ENCODE measurements at places on chromosomes 5 and 9.

DNA sequence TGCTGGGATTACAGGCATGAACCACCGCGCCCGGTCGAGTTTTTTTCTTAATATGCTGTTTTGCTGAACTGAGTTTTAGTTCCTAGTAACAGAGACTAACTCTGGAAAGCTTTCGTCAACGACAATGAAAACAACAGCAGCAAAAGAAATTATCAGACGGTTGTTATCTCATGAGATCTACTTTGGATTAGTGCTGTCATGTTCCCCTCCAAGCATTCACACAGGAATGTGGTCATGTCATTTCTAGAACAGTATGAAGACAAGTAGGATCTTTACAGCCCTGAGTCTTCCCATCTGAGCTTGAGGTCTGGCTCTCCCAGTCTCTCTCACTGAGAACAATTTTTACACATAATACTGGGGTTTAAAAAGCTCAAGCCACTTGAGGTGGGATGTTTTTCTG lies 4.0 kb upstream of the ANKRD33B start:
- DNase-seq = no peak

DNA sequence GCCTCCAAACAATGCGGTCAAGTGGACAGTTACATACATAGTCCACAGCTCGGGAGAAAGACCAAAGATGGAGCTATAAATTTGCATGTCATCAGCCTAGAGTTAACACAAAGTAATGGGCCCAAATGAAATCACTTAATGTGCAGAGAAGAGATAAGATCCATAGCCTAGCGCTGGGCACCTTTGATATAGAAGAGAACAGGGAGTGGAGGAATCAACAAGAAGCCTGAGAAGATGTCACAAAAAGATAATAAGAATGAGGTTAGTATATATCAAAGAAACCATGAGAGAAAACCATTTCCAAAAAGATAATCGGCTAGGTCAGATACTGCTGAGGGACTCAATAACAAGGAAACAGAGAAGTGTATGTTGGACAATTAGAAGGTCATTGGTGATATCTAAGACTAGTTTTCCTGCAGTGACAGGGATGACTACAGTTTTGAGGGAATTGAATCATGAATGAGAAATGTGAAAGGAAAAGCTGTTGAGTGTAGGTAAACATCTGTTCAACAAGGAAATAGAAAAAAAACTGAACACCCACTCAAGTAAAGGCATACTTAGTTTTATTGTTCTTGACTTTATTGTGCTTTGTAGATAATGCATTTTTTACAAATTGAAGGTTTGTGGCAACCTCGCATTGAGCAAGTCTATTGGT lies 68.7 kb upstream of the CDH6 start:
- DNase-seq = no peak

DNA sequence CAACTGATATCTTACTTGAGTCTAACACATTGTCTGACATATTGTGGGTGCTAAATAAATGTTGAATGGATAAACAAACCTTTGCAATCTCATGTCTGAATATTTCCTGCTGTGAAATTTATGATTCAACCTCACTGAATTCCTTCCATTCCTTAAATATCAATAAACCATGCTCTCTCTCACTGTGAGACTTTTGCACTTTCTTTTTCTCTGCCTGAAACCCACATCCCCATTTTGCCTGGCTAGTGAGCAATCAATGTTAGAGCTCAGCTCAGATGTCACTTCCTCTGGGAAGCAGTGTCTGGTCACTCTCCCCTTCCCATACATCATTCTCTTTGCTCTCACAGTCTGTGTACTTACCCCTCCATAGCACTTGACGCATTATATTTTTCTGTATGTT lies 383.7 kb upstream of the TRPC7 start:
- no peak for DNase-seq

GRCh38 chr5:143186623-143187022 lies 216.9 kb downstream of the NR3C1 start:
- no peak for DNase-seq

DNA sequence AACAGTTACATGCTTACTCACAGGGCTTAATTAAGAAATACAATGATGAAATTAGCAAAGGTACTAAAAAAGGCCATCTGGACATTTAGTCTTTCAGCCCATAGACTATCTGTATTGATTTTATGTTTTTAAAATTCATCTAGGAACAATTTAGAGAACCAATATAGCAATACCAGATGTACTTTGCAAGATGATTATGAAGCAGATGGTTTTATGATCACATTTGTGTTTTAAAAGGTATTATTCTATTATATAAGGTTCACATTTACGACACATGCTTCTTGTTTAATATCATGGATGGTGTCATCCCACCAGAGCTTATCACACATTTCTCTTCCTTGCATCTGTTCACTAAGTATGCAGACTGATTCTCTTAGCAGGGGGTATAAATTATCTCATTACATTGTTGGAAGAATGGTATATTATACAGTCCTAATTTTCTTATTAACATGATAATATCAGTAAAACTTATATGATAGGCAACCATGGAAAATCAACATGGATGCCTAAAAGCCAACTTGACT lies 21.1 kb upstream of the SRFBP1 start:
- DNase-seq = no peak

GRCh38 chr9:121696930-121697329 lies 45.5 kb downstream of the DAB2IP start:
- DNase-seq = peak; percentile 55

GRCh38 chr5:135179308-135179980 lies 145.4 kb upstream of the PITX1 start:
- DNase-seq = no peak

DNA sequence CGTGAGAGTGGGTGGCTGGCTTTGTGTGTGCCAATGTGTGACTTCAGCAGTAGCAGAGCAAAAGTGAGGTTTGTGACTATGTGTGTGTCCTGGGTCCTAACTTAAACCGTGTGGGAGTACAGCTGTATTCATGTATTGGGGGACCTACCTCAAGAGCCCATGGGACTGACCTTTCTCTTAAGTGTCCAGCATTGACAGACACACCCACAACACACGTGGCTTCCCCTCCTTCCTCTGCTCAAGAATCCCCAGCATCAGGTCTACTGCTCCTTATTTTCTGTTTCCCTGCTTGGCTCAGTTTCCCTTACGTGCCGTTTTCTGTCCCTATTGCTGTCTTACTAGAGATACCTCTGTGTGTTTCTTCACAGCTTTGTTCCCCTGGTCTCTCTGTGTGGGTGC lies 616 bp downstream of the IL11RA start:
- DNase-seq = no peak

DNA sequence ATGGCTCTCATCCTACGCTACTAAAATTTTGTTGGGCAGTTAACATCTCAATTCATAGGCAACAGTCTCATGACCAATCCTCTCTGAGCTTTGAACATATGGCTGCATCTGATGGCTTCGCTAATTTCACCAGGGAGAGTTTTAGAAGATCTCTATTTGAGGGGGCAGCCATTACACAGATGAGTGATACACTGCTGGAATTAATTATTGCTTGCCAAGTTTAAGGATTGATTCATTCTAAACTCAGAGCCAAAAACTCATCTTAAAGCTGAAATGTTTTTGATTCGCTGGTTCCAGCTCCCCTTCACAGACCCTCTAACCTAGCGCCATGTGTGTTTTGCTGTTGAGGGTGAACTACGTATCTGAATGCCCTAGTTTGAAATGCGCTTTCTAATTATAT lies 519.9 kb upstream of the WWC1 start:
- DNase-seq = no peak

GRCh38 chr5:1445313-1445688 lies at the start of gene SLC6A3:
SLC6A3 (minus strand) TSS chr5:1445440; CDS start chr5:1443197, 2,243 bp downstream.
- DNase-seq = no peak

DNA sequence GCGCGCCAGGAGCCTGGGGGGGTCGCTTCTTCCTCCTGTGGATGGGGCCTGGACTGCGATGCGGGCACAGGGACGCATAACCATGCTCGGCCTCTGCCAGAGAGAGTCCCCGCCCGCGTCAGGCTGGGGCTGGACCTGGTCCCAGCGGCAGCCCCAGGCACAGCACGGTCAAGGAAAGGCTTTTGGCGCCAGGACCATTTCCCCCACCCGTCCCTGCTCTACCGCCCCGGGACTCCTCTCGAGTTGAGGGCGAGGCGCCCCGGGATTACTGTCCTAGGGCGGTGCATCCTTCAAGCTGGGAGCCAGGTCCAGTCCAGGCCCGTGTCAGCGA lies 341 bp downstream of the MXD3 start:
- DNase-seq = no peak

DNA sequence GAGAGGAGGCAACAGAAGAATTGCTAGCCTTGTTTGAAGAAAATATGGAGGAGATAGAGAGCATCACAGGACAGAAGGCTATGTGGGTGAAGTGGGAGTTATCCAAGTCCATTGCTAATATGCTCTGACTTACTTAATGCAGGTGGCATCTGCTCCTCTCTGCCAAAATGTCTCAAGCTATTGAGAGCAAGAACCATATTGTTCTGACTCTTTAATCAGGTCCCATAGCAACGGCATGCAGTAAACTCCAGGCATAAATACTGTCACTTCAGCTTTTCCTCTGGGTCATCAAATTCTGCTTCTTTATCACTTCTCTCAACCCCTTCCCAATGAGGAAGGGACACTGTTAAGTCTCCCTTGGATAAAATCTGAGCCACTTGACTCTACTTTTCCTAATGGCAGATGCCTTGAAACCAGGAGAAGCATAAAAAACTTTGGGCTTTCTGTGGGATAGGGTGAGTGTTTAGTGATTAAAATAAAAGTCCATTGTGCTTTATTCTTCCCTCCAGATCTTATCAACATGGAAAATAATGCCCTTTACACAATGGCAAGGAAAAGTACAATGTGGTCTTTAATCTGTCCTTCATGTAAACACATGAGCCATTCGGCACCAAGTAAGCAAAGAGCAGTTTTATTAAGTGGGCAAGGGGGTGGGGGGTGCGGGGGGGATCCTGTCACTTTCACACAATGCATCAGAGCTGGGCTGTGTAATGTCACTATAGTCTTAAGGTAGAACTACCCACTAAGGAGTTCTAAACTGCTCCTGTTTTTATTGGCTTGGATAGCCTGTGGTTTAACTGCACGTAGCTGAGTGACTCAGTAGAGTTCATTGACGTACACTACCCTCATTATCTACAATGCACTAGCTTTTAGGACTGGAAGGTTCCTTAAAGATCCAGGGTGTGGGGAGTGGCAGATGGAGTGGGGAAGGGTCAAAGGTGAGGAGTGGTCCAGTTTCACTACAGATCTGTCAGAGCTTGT lies 71.0 kb upstream of the TARS1 start:
- DNase-seq = peak; percentile 36

GRCh38 chr5:171705036-171705435 lies 80.6 kb upstream of the SMIM23 start:
- DNase-seq = no peak

- DNase-seq = peak; percentile 2
These were observed 301.9 kb downstream of the CTNND2 start for GRCh38 chr5:11602298-11602697.

GRCh38 chr5:143683459-143683858 lies 128.5 kb upstream of the HMHB1 start:
- DNase-seq = no peak

DNA sequence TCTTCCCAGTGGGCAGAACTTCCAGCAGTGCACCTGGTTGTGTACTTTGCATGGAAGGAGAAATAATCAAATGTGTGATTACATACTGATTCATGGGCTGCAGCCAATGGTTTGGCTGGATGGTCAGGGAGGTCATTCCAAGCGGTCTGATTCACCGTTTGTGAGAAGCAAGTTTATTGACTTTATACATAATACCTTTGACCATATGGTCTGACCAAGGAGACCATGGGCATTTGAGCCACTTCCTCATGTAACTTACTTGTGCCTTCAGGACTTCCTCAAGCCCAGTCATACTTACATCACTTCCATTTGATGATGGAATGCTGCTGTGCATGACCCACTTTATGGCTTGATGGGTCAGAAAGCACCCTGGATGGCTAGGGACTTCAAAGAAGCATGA lies 41.1 kb downstream of the DAP start:
- DNase-seq = no peak

DNA sequence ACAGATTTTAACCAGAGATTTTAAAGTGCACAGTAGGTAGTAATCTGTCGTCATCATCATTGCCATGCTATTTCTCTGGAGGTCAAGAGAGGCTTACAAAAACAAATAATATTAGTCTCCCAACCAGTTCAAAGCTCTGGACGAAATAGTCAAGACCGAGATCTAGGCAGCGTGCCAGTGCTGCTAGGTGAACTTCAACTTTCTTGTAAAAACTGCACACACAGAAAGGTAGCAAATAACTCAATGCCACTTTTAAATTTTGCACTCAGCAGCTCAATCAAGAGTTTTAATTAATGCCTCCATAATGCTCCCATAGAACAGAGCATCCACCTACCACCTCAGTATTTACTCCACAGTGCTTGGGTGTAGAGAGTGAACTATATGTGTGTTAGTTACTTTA lies 656.8 kb downstream of the IRX1 start:
- DNase-seq = no peak

GRCh38 chr5:35853631-35854030 lies 3.1 kb upstream of the IL7R start:
- no peak for DNase-seq

DNA sequence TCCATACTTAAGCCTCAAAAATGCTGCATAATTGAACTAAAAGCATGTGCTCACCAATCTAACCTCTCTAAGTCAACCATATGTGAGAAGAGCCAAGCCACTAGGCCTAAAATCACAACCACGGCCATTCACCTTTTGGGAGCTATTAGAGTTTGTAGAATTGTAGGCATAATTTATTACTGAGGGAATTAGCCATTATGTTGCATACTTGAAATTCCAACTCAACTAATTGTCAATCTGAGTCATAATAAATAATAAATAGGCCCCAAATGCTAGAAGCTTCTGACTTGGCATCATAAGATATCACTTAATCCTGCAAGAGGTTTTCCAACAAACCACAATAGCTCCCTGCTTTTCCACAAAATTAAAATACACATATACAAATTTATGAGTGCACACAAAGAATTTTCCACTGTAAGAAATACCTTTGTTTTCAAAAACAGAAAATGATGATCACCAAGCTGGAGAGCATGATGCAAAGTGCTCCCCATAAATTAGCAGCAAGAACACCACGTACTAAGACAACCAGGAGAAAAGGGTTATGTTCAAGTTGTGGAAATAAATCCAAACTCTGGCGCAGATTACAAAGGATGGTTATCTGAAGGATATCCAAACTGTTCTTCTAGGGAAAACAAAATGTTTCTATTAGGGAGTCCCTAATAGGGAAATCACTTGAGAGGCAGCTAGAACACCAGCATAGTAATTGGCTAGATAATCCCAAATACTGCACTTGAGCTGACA lies 250.0 kb upstream of the SLC30A5 start:
- DNase-seq = no peak

- DNase-seq = no peak
These were observed 7.6 kb downstream of the BASP1 start for GRCh38 chr5:17224858-17225511.

GRCh38 chr9:100671898-100672297 lies 94.0 kb downstream of the CAVIN4 start:
- DNase-seq = no peak

GRCh38 chr5:175652741-175653663 lies 4.9 kb upstream of the HRH2 start:
- peak; percentile 82 for DNase-seq

DNA sequence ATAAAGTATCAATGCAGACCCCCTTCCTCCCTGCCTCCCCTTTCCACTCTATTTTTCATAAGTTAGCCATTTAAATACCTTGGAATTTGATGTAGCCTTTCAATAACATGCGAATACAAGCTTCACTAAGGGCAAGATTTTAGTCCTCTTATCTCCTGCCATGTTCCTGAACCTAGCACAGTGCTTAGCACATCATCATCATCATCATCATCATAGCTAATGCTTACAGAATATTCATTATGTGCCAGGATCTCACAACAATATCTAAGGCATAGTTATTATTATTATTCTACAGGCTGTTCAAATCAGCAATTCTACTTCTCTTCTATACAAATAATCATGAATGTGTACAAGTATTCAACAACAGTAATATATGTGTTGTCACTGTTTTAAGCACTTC lies 20.4 kb downstream of the KLHL3 start:
- DNase-seq = no peak
